Chondrocyte (in vitro differentiated cells): ENCODE measurements at places on chromosomes 2 and 18.

GRCh38 chr18:46283268-46283667, 179.1 kb downstream of the HAUS1 start:
- no peak overlapping the region for H3K27ac ChIP-seq
- H3K4me3 ChIP-seq, result no peak overlapping the region
- no peak for DNase-seq
- H3K27me3 ChIP-seq, result peaks cover 3% of the 10 kb centered on the region

DNA sequence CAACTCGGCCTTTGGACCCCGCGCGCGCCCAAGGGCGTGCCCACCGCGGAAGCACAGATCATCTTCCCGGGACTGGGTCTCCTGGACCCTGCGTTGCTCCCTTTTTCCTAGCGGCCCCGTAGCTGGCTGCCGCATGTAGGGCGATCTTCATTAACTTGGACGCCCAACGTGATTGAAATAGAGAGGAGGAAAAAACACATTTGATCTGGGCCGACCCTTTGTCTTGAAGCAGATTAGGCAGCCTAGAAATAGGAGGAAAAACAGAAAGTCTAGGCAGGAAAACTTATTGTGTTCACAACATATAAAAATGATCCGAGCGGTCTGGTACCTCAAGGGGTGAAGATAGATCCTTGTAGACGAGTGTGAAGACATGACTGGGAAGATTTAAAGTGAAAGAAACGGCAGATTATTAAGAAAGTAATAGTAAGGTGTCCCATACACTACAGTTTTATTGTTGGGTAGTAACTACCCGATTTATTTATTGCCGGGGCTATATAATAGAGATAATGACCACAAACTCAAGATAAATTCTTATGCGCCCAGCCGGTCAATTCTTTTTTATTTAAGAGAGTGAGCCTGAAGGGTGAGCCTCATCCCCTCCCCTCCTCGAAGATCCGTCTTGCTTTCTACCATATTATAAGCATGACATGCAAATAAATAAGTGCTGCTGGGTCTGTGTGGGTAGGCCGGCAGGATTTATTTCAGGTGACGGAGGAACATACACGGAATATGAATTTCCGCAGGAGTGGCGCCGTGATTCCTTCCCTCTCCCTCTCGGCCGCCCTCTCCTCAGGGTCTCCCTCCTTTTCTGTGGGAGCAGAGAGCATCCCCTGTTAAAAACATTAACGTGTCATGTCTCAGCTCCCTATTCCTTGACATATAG, 147.4 kb downstream of the MEIS1 start:
- no peak overlapping the region for H3K27ac ChIP-seq
- H3K4me3 ChIP-seq, result no peak overlapping the region
- H3K4me1 ChIP-seq, result peaks cover 7% of the 10 kb centered on the region

DNA sequence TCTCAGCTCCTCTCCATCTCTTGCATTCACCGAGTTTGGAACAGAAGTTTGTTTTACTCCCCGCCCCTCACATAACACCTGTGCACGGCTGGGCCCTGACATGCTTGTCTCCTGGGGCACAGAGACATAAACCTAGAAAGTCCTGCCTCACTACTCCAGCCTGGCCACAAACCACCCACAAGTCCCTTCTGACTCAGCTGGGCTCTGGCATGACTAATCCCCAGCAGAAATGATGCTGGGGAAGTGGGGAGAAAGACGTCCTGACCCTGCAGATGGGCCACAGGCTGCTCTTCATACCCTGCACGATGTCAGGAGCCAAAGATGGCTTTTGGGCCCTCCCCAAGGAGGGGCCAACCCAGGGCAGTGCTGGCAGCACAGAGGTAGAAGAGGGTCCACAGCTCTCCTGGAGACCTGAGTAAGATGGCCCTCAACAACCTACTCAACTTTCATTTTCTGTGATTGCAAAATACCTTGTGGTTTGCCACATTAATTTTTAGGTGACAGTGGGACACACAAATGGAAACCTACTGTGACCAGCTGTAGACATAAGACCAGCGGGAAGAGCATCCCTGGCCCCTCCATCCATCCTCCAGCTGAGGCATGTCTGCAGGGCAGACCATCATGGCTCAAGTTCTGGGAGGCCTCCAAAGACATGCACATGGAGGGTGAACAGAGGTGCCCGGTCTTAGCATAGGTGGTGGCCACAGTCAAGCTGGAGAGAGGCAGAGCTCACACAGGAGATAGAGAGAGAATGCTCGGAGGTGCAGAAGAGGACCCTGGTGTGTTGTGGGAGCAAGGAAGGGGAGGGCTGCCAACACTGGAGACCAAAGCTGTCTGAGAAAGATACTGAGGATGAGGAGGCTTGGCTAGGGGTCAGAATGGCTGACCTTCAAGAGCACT, 40.0 kb downstream of the DNMT3A start:
- H3K4me3 ChIP-seq, result no peak overlapping the region
- no peak for DNase-seq
- no peak overlapping the region for H3K27ac ChIP-seq

DNA sequence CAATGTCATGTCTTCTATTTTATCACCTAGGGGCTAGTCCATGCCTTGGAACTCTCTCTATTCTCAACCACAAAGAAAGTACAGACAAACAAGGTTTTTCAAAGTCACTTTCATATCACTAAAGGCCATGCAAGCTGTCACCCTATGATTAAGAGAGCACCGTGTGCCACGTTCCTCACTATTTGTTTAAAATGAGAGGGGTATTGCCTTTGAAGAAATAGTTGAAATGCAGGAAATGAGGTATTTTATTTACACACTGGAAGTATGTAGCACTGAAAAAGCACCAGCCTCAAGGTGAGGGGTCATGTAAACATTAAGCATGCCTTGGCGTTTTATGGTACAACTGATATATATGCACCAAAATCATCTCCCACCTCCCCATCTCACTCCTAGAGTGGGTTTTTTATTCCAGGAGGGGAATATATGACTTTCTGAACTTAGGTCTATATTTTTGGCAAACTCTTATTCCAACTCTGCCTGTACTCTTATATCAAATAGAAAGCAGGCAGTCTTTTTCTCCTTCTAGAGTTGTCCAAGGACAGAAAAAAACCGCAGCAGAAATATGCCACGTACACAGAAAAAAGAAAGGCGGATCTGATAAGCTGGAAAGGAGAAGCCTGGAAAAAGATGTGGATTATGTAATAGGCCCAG, 53.5 kb downstream of the VSNL1 start:
- H3K4me1 ChIP-seq, result peaks cover 6% of the 10 kb centered on the region
- no peaks in the 10 kb centered on the region for H3K36me3 ChIP-seq
- no peak overlapping the region for H3K4me3 ChIP-seq
- H3K27ac ChIP-seq, result no peak overlapping the region

DNA sequence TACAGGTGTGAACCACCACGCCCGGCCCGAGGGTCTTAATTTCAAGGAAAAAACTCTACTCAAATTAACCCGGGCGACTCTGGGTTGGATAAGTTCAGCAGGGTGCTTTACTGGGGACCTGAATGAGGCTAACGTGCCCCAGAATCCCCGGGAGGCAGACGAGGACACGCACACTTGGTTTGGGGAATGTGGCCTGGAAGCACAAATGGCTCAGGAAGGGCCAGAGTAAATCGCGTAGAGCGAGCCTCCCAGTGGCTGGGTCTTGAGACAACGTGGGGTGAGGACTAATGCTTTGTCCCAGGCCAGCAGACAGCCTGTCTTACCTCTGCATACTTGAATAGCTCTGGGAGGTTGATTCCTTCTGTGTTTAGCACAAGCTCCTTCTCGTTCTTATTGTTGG, 75.8 kb downstream of the POLR1A start:
- H3K4me3 ChIP-seq, result no peak overlapping the region
- peaks cover 66% of the 10 kb centered on the region for H3K36me3 ChIP-seq
- peaks cover 13% of the 10 kb centered on the region for H3K4me1 ChIP-seq
- no peak overlapping the region for H3K27ac ChIP-seq
- DNase-seq, result peak; percentile 59

DNA sequence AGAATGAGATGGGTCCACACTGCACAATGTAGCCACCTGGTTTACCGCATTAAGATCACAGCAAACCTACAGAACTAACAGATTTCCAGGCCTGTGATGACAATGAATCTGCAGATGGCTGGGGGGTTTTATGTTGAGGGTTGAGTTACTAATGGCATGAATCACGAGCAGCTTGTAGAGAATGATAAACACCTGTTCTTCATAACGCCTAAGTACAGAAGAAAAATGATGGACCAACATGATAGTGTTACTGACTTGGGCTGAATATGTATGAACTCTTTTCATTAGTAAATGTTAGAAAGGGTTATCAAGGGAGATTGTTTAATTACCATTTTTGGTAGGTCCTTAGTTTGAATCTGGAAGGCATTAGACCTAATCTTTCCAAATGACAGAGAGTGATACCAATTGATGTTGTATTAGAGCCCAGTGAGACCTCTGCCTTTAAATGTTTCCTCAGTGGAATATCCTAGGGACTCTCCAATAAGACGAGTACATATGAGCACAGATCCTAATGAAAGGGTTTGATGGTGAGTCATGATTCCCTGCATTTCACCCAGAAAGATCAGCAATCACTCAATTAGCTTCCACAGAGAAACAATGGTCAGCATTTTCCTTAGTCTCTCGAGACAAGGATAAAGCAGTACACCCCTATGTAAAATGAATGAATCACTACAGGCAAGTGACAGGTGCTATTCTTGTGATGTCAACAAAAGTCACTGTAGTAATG, 243.8 kb downstream of the DLGAP1 start:
- DNase-seq, result no peak
- H3K27ac ChIP-seq, result no peak overlapping the region
- H3K27me3 ChIP-seq, result no peaks in the 10 kb centered on the region
- no peaks in the 10 kb centered on the region for H3K36me3 ChIP-seq

GRCh38 chr2:235472443-235472842, 21.4 kb upstream of the AGAP1 start:
- peaks cover 13% of the 10 kb centered on the region for H3K4me1 ChIP-seq
- H3K4me3 ChIP-seq, result no peak overlapping the region
- H3K27me3 ChIP-seq, result no peaks in the 10 kb centered on the region
- DNase-seq, result no peak

GRCh38 chr2:201886504-201886903, 80.2 kb downstream of the CDK15 start:
- no peak overlapping the region for H3K27ac ChIP-seq
- no peaks in the 10 kb centered on the region for H3K36me3 ChIP-seq
- DNase-seq, result no peak
- no peaks in the 10 kb centered on the region for H3K27me3 ChIP-seq

DNA sequence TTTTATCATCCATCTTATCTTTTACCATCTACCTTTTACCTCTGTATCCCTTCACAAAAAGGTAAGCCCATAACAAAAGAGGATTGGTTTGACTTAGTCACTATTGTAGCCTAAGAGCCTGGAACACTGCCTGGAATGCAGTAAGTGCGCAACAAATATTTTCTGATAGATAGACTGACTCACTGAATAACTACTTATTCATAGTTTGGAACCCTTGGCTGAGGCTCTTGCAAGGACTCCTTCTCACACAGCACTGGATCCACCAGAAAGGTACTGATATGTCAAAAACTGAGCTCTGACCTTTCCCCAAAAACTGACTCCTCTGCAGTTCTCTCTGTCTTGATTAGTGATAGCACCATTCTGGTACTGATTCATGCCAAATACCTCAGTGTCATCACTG, 426.7 kb downstream of the SETBP1 start:
- DNase-seq, result no peak
- peaks cover under 1% of the 10 kb centered on the region for H3K27me3 ChIP-seq
- H3K4me3 ChIP-seq, result no peak overlapping the region
- H3K4me1 ChIP-seq, result no peaks in the 10 kb centered on the region
- H3K36me3 ChIP-seq, result no peaks in the 10 kb centered on the region

GRCh38 chr2:109070290-109070689, 58.7 kb upstream of the SH3RF3 start:
- H3K4me1 ChIP-seq, result no peaks in the 10 kb centered on the region
- peaks cover 27% of the 10 kb centered on the region for H3K27me3 ChIP-seq
- H3K4me3 ChIP-seq, result no peak overlapping the region
- DNase-seq, result no peak

- H3K36me3 ChIP-seq, result peaks cover 5% of the 10 kb centered on the region
- H3K27me3 ChIP-seq, result no peaks in the 10 kb centered on the region
- DNase-seq, result no peak
- peak overlapping the region; percentile 64 for H3K4me3 ChIP-seq
Measured at GRCh38 chr2:144511226-144511810, 8.6 kb downstream of the ZEB2 start.

DNA sequence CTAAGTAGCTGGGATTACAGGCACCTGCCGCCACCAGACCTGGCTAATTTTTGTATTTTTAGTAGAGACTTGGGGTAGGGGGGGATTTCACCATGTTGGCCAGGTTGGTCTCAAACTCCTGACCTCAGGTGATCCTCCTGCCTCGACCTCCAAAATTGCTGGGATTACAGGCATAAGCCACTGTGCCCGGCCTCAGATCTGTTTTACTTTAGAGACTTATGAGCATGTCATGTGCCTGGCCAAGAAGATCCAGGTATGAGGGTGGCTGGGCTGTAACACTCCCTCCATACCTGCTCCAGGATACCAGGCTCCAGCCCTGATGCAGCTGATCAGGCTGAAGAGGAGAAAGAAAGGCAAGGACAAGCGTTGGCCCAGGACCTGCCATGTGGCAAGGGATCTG, 125.0 kb downstream of the LPIN1 start:
- H3K4me3 ChIP-seq, result no peak overlapping the region
- no peak overlapping the region for H3K27ac ChIP-seq
- peaks cover 5% of the 10 kb centered on the region for H3K4me1 ChIP-seq
- H3K36me3 ChIP-seq, result no peaks in the 10 kb centered on the region
- no peak for DNase-seq

DNA sequence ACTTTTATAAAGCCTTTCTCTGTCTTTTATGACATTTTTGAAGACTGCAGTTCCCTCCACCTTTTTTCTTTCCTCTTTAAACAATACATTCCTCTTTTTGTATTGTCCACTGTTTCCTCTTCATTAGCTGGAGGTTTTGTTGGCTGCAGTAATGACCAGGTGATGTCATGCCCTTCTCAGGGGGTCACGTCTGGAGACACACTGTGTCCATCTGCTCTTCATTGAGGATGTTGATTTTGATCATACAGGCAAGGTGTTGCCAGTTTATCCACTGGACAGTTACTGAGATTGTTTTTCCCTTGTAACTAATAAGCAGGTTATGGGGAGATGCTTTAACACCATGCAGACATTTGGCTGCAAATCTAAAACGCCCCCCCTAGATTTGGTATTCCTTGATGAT, 19.8 kb downstream of the ZNF407 start:
- no peak overlapping the region for H3K27ac ChIP-seq
- no peaks in the 10 kb centered on the region for H3K36me3 ChIP-seq
- H3K4me3 ChIP-seq, result no peak overlapping the region
- no peaks in the 10 kb centered on the region for H3K27me3 ChIP-seq

- H3K27ac ChIP-seq, result no peak overlapping the region
- H3K36me3 ChIP-seq, result peaks cover 2% of the 10 kb centered on the region
- H3K4me3 ChIP-seq, result no peak overlapping the region
- H3K27me3 ChIP-seq, result peaks cover 8% of the 10 kb centered on the region
- H3K4me1 ChIP-seq, result peaks cover 21% of the 10 kb centered on the region
- no peak for DNase-seq
Measured at GRCh38 chr18:63511285-63511684, 30.9 kb upstream of the SERPINB12 start.

DNA sequence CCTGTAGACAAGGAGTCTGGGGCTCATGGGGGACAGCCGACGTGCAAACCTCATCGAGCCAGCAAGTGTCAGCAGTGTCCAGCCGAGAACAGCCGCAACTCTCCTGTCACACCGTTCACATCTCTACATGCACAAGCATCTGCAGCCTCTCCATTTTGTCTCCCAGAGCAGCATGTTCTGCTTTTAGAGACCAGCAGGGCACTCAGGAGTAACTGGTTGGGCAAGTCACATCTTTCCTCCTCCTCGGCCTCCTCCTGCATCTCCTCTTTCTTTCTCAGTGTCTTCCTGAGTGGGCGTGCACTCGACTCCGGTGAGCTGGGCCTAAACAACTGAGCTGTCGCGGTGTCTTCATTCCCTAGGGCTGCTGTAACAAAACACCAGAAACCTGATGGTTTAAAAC, 249.9 kb downstream of the SH3BP4 start:
- peaks cover 34% of the 10 kb centered on the region for H3K27me3 ChIP-seq
- peaks cover 6% of the 10 kb centered on the region for H3K4me1 ChIP-seq
- H3K4me3 ChIP-seq, result no peak overlapping the region
- no peak for DNase-seq
- H3K27ac ChIP-seq, result no peak overlapping the region
- H3K36me3 ChIP-seq, result no peaks in the 10 kb centered on the region
